Thoracic aorta (tissue), 2 donors: ENCODE measurements at places on chromosomes 4 and X. TPM values are rescaled to one million over a fixed set of nuclear protein-coding genes. Genes with fewer than 3 reads are reported as not detected.

GRCh38 chr4:114874321-114874720, 239.1 kb downstream of the NDST4 start:
- DNase-seq = no peak

DNA sequence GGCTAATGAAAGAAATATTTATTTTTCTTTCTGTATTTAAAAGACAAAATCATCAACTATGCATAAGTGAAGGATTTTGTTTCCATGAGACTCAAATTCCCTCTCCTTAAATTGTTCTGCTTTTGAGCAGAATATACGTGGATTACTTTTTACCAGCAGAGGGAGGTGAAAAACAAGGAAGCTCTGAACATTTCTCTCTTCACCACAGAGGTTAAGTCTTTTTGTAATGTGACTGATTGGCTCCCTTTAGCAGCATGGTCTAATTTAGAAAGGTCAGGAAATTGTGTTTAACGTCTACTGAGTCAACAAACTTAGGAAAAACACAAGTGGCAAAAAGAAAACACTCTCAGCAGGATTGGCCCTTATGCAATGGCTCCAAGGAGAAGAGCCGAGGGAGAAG, 55.1 kb upstream of the F9 start:
- no peak for DNase-seq

DNA sequence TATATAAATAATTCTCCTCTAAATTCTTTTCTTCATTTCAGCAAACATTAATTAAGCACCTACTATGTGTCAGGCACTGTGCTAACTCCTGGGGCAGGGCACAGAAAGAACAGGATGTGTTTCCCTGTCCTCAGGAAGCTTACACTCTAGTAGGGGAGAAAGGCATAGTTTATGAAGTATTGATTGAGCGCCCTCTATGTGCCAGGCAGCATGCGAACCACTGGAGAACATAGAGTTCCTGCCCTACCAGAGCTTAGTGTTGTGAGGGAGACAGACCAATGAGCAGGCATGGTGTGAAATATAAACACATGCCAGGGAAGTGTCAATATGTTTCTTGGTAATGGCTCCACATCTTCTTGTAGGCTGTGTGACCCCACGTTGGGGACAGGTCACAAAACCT, 3.7 kb downstream of the ADGRG4 start:
- no peak for DNase-seq

Gene VCX
- total RNA-seq = not detected

Gene FRMD7
- total RNA-seq = 0.27 TPM
